ENCODE measurements at places on chromosomes 3 and 15. TPM values are rescaled to one million over a fixed set of nuclear protein-coding genes. Genes with fewer than 3 reads are reported as not detected.

The MAP1A gene
- 21.4 TPM for total RNA-seq

The CSTA gene
- total RNA-seq: 2.5 TPM

DNA sequence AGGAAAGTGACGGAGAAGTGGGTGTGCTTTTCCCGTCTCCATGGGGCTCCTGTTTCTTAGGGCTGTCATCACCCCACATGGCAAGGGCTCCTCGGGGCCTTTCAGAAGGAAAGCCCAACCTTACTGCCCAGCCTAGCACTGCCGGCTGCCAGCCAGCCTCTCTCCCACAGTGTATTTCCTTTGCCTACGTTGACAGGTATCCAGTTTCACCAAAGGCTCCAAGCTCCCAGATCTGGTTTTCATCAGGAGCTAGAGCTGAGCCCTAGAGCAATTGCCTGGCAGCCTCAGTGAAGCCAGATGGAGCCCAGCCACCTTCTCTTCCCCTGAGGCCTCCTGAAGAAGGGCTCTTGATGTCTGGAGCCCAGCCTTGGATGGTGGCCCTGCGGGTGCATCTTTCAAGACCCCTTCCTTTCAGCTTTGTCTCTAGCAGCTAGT is 20.2 kb downstream of the CRABP1 start:
- DNase-seq: no peak

- no peak for DNase-seq
Measured at GRCh38 chr15:32737304-32737703, 19.5 kb downstream of the GREM1 start.

GRCh38 chr3:186986406-186986805 is 56.1 kb downstream of the ST6GAL1 start:
- no peak for DNase-seq
